ENCODE measurements at places on chromosomes 1 and 21.

DNA sequence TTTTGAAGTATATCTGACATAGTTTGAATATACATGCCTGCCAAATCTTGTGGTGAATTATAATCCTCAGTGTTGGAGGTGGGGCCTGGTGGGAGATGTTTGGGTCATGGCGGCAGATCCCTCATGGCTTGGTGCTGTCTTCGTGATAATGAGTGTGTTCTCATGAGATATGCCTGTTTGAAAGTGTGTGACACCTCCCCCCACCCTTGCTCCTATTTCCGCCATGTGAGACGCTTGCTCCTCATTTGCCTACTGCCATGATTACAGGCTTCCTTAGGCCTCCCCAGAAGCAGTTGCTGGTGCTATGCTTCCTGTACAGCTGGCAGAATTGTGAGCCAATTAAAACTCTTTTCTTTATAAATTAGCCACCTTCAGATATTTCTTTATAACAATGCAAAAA, 436.6 kb upstream of the BEND5 start:
- DNase-seq, result no peak

DNA sequence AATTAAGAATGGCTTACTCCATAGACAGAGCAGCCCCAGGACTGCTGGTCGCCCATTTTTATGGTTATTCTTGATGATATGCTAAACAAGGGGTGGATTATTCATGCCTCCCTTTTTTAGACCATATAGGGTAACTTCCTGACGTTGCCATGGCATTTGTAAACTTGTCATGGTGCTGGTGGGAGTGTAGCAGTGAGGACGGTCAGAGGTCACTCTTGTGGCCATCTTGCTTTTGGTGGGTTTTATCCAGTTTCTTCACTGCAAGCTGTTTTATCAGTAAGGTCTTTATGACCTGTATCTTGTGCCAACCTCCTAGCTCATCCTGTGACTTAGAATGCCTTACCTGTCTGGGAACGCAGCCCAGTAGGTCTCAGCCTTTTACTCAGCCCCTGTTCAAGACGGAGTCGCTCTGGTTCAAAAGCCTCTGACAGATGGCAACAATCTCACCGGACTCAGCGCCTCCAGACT, 5.2 kb upstream of the AGPAT3 start:
- DNase-seq, result no peak

GRCh38 chr1:58791106-58791505, 7.3 kb upstream of the JUN start:
- DNase-seq, result no peak

GRCh38 chr21:42837421-42838211, 41.7 kb downstream of the WDR4 start:
- DNase-seq, result peak; percentile 38

DNA sequence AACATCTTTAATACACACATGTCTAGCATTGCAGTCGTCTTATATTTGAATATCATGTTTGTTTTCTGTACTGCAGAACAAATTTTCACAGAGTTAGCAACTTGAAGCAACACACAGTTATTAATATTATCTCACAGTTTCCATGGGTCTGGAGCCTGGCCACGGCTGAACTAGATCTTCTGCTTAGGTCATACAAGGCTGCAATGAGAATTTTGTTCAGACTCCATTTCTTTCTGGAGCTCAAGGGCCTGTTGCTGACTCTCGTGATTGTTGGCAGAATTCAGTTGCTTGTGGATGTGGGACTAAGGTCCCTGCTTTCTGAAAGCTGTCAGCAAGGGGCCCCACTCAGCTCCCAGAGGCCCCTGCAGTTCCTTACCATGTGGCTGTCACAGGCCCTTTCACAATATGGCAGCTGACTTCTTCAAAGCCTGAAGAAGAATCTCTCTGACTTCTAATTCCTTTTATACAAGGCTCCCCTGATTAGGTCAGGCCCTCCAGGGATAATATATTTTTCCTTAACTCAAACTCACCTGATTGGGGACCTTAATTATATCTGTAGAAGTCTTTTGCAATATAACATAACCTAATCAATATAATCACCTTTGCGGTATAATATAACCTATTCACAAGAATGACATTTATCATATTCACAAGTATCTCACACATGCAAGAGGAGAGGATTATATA, 296.3 kb downstream of the NFIA start:
- DNase-seq, result no peak

DNA sequence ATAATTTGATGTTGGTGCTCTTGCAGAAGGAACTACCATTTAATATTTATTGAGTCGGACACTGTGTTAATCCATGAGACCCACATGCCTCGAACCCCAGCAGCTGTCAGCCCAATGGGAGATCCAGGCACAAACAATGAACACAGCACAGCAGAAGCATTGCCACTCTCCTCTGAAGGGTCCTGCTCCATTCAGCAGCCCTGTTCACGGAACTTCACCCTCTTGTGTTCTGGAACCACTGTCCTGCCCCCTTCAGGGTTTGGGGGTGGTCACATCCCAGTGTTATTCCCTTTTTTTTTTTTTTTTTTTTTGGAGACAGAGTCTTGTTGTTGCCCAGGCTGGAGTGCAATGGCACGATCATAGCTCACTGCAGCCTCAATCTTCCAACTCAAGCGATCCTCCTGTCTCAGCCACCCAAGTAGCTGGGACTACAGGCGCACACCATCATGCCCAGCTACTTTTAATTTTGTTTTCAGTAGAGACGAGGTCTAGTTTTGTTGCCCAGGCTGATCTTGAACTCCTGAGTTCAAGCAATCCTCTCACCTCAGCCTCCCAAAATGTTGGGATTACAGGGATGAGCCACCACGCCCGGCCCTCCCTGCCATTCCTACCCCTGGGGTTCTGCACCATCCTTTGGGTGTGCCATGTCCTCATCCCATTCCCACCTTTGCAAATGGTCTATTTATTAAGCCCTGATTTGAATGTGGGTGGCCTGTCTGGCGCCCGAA, 70.2 kb downstream of the EVA1C start:
- DNase-seq, result no peak

GRCh38 chr1:211527888-211528287, 35.9 kb upstream of the RD3 start:
- no peak for DNase-seq

- no peak for DNase-seq
Measured at GRCh38 chr21:42505090-42505726, 8.4 kb upstream of the SLC37A1 start.

GRCh38 chr1:244409701-244410100, 42.0 kb downstream of the ADSS2 start:
- DNase-seq, result no peak

GRCh38 chr1:209652121-209652735, at the start of gene LAMB3:
Gene LAMB3, minus strand, starts transcription at chr1:209652425. Its CDS starts 1,481 bp downstream, at chr1:209650944.
- no peak for DNase-seq

- peak; percentile 68 for DNase-seq
Measured at GRCh38 chr1:85581802-85582686, 1.5 kb downstream of the CCN1 start.

- DNase-seq, result peak; percentile 78
Measured at GRCh38 chr1:223726380-223727001, 14.2 kb downstream of the CAPN2 start.

GRCh38 chr1:37133276-37134145, 99.2 kb upstream of the GRIK3 start:
- DNase-seq, result no peak

- no peak for DNase-seq
Measured at GRCh38 chr1:211742272-211742671, 66.9 kb upstream of the NEK2 start.

DNA sequence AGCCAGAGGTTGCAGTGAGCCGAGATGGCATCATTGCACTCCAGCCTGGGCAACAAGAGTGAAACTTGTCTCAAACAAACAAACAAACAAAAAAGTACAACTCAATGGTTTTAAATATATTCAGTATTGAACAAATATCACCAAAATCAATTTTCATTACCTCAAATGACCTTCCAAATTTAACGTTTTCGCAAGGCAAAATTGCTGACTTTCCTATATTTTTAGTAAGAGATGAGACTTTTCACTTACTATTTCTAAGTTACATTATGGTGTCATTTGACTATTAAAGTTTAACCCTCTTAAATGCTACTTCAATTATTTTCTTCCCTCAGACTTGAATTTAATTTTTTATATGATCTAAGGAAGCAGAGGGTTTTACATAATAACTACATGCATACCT, 23.0 kb upstream of the ABCB10 start:
- DNase-seq, result no peak

DNA sequence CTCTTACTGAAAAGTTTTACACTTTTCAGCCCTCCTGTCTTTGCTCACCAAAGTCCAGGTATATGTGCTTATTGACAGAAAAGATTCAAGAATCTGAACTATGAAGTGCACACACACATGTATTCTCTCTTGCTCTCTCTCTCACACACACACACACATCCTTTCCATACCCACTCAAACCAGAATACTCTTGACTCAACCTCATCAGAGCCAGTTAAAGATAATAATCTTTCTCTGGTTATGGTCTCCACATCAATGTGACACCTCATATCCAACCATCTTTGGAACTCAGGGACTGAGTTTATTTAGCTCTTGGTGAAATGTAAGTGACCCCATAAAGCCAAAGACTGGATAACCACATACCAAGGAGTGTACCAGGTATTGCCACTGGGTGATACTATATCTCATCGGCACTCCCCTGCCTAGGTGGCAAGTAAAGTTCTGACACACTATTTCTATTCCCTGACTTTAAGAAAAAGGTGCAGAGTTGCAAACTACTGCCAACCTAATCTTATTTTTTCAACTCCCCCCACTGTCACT, 24.9 kb upstream of the RGS8 start:
- no peak for DNase-seq

GRCh38 chr1:109621379-109622136, 1.9 kb downstream of the AMPD2 start:
- DNase-seq, result no peak

- no peak for DNase-seq
Measured at GRCh38 chr1:170483051-170483450, 48.9 kb upstream of the GORAB start.

DNA sequence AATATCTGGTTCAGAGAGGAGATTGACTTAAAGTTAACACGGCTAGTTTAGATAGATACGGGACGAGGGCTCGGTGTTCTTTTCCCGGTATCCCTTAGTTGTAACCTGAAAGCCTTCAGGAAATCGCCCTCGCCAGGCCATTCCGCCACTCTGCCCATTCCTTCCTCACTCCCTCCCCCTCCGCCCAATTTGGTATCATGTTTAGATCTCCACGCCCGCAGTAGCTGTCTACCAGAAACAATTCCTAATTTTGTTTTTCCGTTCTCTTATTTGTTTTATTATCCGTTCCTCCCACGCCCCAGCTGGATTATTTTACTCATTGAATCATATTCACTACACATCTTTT, 685 bp upstream of the VAMP4 start:
- peak; percentile 61 for DNase-seq

GRCh38 chr1:219498666-219499065, 114.2 kb downstream of the ZC3H11B start:
- no peak for DNase-seq

GRCh38 chr1:63878932-63879331, 105.1 kb downstream of the ROR1 start:
- no peak for DNase-seq

- no peak for DNase-seq
Measured at GRCh38 chr1:15761366-15762128, 3.0 kb downstream of the FBLIM1 start.

GRCh38 chr21:35217504-35218060, 168.5 kb upstream of the RUNX1 start:
- no peak for DNase-seq

GRCh38 chr1:202890392-202890791, 1.4 kb upstream of the RABIF start:
- no peak for DNase-seq

DNA sequence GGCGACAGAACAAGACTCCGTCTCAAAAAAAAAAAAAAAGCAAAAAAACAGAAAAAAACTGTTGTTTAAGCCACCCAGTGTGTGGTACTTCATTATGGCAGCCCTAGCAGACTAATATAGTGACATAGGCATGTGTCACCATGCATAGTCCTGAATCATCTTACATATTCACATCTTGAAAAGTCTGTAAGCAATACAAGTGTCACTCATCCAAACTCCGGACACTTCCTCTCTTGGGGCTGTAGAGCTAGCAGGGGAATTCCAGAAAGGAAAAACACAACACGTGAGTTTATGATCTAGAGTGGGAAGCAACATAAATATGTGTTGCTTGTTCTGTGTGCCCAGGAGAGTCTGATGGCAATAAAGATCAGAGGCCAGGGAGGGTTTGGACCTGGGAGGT, 81.6 kb upstream of the KCNE2 start:
- no peak for DNase-seq

All from right forelimb (tissue), 1 donor.